SK-N-DZ (cell line): ENCODE measurements at places on chromosomes 6 and 20.

DNA sequence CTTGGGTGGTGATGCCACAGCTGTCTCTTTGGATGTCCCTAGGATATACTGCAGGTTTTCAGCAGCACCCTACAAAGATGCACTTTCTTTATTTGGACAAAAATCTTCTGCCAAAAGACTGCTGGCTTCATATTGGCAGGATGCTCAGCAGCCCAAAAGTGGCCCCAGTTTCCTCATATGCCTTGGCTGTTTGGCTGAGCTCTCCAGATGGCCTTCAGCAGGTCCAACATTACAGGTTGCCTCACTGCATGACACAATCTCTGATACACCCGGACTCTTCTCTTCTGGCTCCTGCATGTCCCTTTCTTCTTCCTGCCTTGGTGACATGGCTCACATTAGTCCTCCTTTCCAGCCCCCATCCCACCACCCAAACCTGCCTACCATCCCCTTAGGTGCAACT lies 323.7 kb upstream of the CDH4 start:
- DNase-seq: no peak

DNA sequence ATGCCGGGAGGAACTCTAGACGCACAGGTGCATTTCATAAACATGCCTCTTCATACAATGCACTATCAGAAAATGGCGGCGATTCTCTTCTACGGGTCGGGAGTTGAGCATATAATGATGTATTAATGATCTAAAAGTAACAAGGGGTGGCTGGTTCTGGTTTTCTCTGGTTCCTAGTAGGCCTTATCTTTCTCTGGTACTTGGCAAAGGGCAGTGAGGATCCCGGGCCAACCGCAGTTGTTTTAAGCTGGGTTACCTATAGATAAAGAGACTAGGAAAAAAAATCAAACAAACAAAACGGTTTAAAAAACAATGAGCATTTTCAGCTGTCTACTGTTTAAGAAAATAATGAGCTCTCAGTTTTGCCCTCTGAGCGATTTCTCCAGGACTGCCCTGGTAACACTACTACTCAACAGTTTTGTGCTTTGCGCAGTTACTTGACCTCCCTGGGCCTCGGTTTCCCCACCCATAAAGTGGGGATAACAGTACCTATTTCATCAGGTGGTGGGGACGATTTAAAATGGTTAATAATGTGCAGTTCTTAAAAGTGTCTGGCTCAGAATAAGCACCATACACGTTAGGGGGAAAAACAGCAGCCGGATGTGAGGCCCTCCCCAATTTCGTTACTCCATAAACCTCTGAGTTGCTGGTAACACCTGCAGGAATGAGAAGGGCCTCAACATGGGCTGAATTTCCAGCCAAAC lies 1.3 kb upstream of the SIRT5 start:
- DNase-seq: no peak

DNA sequence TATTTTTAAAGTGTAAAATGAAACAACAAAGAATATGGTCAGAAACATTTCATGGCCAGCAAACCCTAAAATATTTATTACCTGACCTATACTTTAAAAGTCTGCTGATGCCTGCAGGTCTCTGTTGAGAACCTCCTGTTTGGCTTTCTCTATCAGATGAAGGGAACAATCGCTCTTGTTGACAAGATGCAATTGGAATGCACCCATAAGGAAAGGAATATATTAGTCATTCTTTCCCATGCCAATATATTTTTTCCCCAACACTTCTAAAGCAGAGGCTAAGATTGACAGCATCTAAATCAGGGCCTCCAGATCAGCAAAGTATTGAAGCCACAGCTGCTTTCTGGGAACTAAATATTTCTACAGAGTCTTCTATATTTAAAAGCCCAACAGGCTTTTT lies 897.8 kb downstream of the EPHA7 start:
- DNase-seq: no peak

GRCh38 chr6:150227281-150227680 lies 84.4 kb downstream of the PPP1R14C start:
- no peak for DNase-seq

DNA sequence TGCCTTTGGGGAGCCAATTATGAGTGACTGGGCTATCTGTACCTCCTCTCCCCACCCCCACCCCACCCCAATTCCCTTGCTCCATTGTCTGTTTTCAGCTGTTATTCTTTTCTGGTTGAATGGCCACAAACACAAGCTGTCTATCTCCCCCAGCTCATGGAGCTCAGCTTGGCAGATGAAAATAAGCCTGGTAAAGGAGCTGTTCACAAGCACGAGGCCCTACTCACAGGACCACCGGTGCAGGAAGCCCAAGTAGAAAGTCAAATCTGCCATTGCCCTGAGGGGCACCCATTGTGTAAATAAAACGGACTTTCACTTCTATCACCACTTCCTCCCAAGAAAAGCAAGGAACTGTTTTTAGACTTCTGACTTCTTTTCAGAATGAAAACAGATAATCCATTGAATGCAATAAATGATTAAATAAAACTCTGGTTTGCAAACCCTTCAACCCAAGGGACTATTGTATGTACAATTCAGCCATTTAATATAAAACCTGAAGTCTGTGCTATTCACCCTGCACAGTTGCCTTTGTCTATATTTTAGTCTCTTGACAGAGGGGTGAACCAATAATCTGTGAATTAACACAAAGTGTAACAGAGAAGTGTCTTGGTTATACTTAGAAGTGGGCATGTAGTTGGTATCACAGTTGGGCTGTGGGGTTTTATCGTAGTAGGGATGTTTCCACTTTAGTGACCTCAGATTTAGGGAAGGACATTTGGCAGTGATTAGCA lies 27.7 kb downstream of the RIPOR2 start:
- DNase-seq: no peak

DNA sequence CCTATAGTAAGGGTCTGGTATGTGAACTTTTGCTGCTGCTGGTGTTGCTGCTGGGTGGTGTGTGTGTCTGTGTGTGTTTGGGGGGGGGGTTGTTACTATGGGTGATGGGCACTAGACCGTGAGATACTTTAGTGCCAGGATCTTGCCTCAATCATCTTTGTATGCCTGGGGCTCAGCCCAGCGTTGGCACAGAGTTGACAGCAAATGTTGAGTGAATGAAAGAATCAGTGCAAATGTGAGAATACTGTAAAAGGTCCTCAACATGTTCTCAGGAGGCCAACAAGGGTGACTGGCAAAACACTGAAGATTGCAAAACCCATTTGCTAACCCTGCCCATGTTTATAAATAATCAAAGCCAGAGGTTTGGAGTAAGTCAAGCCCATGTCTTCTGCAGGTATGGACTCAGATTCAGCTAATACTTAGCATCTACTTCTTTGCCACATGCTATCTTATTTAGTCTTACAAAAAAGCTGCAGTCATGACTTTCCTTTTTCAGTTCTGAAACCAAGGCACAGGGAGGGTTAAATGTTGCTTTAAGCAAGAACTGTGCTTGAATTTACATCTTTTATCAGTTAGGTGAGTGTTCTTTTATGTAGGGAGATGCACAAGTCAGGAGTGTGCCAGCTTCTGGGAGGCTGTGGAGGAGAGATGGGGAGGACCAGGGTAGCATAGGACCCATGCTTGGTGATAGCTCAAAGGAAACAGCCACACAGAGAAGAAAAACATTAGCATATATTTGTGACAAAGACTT lies 125.3 kb upstream of the SPACA1 start:
- no peak for DNase-seq

- DNase-seq: no peak
These were observed 65.5 kb downstream of the NRN1 start for GRCh38 chr6:5941188-5941587.

DNA sequence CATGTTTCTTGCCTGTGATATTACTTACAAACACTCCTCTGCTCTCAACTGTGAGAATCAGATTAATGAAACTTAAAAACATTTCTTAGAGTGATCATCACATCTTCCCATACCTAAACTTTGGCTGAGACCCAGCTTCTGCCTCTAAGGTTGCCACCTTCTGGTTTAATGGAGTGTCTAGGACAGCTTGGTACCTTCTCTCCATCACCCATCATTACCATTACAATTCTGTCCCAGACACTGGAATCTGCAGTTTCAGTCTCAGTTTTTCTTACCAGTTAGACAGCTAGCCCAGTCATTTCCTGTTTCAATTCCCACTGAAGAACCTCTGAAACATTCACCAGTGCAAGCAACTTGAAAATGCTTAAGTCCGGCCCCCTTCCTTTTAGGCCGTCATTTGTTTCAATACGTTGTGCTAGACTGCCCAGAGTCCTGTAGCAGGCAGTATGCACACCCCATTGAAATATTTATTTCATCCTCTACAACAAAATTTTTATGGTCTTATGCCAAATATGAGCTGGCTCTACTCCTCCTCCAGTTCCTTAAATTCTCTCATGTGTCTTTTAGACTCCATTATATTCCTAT lies 107.0 kb upstream of the FOXO3 start:
- DNase-seq: no peak

DNA sequence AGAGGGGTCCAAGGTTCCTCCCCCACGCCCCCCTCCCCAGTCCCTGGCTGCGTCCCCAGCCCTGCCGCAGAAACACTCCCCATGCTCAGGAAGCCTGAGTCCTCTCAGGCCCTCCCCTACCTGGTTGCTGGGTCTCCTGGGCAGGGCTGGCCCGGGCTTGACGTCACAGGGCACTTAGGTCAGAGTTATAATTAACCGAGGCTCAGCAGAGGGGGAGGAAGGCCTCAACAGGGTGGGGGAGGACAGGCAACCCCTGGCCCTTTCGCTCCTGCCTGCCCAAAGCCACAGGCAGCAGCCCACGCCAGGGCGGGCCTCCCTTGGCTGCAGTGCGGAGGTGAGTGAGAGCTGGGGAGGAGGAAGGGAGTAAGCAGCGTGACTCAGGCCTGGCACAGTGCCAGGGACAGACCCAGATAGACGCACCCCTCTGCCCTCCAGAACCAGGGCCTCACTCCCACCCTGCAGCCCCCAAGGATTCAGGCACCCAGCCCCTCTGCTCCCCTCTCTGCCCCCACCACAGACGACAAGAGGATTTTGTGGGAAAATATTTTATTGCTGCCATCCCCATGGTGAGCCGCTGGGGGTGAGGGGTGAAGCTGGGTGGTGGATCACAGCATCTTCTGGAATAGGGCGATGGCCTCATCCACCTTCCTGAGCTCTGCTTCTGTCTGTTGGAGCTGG lies at the start of gene VWA7:
TSS of gene VWA7 (minus strand) at position 340 of the 678 bp plus-strand sequence. CDS start 549 bp downstream, outside the sequence.
- peak; percentile 54 for DNase-seq

GRCh38 chr6:17885889-17886576 lies 101.4 kb downstream of the KIF13A start:
- DNase-seq: no peak

DNA sequence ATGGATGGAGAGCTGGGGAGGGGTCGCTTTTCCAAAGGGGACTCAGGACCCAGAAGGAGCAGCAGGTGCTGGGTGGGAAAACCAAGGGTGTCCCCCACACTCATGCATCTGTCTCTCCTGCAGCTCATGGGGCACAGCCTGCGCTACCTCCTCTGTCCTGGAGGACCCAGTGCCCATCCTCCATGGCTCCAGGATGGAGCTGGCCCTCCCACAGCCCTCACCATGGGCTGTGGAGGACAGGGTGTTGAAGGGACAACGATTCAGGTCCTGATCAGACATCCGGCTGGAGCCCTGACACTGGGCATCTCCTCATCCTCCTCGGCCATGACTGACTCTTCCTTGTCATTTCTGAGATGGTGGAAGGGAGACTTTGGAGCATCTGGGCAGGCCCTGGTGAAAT lies 97.9 kb upstream of the SULF2 start:
- no peak for DNase-seq

GRCh38 chr20:46131396-46131795 lies 13.3 kb downstream of the CD40 start:
- no peak for DNase-seq

- no peak for DNase-seq
These were observed 626.5 kb upstream of the MAP3K7 start for GRCh38 chr6:91213229-91213901.

DNA sequence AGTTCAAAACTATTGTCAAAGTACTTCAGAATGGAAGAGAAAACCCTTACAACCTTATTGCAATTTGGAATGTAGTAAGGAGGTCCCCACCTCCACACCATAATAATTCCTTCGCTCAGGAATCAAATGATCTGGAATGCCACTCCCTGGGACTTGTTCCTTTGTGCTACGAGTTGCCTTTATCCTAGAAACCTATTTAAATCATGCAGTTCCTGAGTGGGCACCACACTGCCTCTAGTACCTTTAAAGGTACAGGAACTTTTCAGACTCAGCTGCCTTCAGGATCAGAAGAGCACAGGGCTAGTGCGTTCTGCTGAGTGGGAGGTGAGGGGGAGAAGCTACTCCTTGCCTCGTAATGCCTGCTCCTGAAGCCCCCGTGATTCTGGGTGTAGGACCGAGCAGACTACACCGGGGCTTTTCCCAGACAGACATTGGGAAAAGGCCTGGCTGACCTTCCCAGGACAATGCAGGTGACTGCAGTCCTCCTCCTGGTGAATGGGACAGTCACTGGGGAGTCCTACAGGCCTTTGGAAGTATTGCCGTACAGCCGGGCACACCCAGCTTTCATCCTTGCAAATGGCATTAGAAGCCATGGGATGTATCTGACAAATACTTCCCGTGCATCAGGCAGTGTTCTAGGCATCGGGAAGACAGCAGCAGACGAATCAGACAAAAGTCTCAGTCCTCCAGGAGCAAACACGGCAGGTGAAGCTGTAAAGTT lies 11.8 kb upstream of the TUBB2B start:
- no peak for DNase-seq

DNA sequence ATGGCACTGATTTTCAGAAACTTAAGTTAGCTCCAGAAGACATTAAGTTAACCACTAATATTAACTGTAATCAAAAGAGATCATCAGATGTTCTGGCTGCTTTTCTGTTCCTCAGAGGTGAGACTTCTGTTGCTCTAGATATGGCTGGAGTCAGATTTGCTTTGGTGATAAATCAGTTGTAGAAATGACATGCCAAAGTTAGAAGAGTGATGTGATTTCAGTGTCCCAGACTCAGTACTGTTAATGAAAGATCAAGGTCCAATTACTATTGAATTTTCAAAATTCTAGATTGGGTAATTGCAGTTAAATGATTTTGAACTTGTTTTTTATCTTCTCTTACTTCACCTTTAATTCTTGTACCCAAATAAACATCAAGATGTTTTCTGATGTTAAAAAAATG lies 402.4 kb upstream of the SYNCRIP start:
- DNase-seq: no peak

- no peak for DNase-seq
These were observed 321.2 kb upstream of the MAP3K7 start for GRCh38 chr6:90907931-90908655.

GRCh38 chr20:35657271-35657670 lies 7.4 kb downstream of the CPNE1 start:
- DNase-seq: no peak

GRCh38 chr6:167331565-167331964 lies 6.7 kb downstream of the TTLL2 start:
- no peak for DNase-seq

- DNase-seq: no peak
These were observed 25.4 kb upstream of the RIMS4 start for GRCh38 chr20:44835661-44836221.

DNA sequence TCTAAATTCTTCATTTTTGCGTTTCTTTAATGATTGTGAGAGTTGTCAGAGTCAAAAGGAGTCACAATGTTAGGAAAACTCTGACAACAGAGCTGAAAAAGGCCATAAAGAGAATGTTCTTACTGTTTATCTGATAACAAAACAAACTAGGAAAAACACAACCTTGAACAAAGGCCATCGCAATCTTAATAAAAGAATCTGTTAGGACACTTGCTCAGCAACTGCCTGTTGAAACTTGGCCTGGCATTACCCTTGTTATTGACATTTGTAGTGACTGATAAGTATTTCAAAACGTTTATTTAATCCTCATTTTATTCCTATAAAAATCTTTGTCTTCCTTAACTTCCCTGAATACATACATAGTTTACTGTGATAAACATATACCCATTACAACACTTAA lies 15.7 kb downstream of the GSTA1 start:
- no peak for DNase-seq
